ENCODE measurements at places on chromosomes 1 and 21. TPM values are rescaled to one million over a fixed set of nuclear protein-coding genes. Genes with fewer than 3 reads are reported as not detected.

- no peaks in the 10 kb centered on the region for H3K27me3 ChIP-seq
- DNase-seq = no peak
- H3K27ac ChIP-seq = no peak overlapping the region
- no peak overlapping the region for H3K4me3 ChIP-seq
These were observed 2.5 kb upstream of the ERO1B start for GRCh38 chr1:236284291-236284721.

DNA sequence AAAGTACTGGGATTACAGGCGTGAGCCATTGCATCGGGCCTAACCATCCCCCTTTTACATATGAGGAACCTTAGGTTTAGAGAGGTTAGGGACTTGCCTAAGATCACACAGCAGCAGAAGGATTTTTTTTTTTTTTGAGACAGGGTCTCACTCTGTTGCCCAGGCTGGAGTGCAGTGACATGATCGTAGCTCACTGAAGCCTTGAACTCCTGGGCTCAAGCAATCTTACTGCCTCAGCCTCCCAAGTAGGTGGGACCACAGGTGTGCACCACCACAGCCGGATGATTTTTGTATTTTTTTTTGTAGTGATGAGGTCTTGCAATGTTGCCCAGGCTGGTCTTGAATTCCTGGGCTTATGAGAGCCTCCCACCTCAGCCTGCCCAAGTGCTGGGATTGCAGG is 2.2 kb upstream of the C1orf167 start:
- no peaks in the 10 kb centered on the region for H3K36me3 ChIP-seq
- H3K4me3 ChIP-seq = no peak overlapping the region
- no peaks in the 10 kb centered on the region for H3K27me3 ChIP-seq
- H3K4me1 ChIP-seq = no peaks in the 10 kb centered on the region

UQCRHL gene
- total RNA-seq = 5.1 TPM

LCE2C gene
- total RNA-seq = not detected

HSPA6 gene
- 0.28 TPM for total RNA-seq

GRCh38 chr1:88685259-88685620 is 1.2 kb downstream of the PKN2 start:
- DNase-seq = no peak
- peak overlapping the region; percentile 98 for H3K4me3 ChIP-seq
- H3K4me1 ChIP-seq = peaks cover 42% of the 10 kb centered on the region
- no peaks in the 10 kb centered on the region for H3K27me3 ChIP-seq

Measured in PC-9 (cell line).